ENCODE measurements at places on chromosomes 12 and 14.
A peak's percentile ranks its signal among the peaks of the same experiment; 100 is the strongest.

- peak; percentile 13 for DNase-seq
Observed at GRCh38 chr14:61749867-61750266, 12.4 kb upstream of the SNAPC1 start.

- no peak for DNase-seq
Observed at GRCh38 chr12:54017878-54018467, 9.2 kb downstream of the HOXC8 start.

DNA sequence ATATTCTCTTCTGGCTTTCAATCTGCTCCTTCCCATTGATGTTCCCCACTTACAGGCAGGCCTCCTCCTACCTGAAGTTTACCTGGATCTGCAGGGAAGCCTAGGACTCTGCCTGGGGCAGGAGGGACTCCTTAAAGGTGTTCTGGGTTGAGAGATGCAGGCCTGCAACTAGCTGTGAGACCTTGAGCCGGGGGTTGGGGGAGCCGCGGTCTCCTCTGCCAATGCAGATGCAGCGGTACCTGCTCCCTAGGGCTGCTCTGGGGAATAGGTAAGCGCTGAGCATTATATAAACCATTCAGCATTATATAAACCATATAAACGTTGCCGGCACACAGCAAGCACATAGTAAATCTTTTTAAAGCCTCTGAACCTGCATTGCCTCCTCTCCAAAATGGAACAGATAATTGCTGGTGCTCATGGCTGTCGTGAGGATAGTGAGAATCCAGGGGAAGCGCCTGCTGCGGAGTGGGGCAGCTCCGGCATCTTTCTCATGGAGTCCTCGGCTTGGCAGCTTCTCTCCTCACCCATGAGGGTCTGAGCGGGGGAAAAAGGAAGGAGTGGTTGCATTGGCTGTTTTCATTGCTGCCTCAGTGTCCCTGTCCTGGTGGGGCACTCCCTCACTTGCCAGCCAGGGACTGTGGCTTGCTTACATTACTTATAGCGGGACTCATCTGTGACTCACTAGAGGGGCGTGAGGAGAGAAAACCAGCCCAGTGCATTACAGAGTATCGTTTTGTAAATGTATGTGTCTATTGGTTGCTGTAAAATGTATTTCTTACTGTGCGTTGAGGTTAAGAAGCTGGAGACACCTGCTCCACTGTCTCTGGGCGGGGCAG lies 12.5 kb upstream of the KRT80 start:
- DNase-seq = peak; percentile 60

- no peak for DNase-seq
Observed at GRCh38 chr12:127761880-127762279, 505.1 kb upstream of the TMEM132C start.

GRCh38 chr14:54867011-54867410 lies 35.6 kb downstream of the GCH1 start:
- no peak for DNase-seq

DNA sequence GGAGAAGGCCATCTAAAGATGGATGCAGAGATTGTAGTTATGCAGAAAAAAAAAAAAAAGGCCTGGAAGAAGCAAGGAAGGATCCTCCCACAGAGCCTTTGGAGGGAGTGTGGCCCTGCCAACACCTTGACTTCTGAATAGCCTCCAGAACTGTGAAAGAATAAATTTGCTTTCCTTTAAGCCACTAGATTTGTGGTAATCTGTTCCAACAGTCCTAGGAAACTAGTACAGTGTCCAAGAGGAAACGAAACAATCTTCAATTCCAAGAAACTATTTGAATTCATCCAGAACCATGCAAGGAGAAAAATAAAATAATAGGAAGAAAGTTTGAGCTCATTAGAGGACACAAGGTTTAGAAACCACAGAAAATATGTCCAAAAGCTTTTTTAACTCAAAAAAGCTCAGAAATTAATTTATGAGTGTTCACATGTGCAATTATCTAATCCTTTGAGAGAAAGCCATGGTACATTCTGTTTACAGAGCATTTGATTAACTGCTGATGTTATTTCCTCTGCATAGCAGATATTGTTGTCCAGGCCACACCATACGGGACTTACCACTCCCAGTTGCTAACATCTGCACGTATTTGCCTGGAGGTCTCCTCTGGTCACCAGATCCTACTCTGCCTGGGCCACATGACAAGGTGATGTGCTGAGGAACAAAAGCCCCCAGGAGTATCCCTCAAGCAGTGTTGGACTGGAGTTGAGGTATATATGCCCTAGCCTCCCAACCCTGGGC lies 30.0 kb upstream of the STAB2 start:
- no peak for DNase-seq

DNA sequence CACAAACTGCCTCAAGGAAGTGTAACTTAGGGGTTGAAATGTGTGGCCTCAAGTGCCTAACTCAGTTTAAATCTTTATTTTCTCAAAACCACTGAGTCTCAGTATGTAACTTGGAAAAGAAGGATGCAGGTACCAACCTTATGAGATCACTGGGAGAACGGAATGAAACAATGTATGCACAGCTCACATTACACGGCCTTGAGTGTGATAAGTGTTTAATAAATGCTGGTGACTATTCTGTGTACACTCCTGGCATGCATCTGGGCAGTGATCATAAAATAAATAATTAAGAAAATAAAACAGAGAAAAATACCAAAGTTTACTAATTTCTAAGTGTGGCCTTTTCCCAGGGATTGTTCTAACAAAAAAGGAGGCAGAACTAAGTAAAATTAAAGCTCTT lies 974.5 kb upstream of the FLRT2 start:
- no peak for DNase-seq

- DNase-seq = no peak
Observed at GRCh38 chr12:91551927-91552326, 369.3 kb upstream of the DCN start.

DNA sequence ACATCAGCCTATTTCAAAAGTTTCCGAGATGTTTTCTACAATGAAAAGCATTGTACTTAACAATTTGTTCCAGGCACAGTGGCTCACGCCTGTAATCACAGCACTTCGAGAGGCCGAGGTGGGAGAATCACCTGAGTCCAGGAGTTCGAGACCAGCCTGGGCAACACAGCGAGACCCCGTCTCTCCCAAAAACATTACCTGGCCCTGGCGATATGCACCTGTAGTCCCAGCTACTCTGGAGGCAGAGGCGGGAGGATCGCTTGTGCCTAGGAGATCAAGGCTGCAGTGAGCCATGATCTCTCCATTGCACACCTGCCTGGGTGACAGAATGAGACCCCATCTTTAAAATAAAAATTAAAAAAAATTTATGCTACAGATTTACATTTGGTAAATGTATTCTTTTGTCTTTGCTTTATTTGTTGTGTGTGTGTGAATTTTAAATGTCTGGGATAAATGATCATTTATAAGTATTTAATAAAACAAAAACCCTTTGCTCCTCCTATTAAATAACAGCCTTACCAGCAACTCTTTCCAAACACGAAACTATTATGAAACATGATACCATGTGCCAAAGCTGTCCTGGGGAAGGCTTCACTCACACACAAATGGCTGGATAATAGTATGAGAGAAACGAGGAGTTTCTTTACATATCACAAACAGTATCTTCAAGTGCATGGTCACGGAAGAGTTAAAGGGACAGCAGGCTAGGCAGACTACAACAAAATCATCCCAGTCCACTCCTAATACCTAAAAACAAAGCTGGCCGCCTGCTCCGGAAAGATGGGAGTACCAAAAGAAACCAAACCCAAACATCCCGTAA lies 1.1 kb downstream of the ATXN3 start:
- peak; percentile 55 for DNase-seq

DNA sequence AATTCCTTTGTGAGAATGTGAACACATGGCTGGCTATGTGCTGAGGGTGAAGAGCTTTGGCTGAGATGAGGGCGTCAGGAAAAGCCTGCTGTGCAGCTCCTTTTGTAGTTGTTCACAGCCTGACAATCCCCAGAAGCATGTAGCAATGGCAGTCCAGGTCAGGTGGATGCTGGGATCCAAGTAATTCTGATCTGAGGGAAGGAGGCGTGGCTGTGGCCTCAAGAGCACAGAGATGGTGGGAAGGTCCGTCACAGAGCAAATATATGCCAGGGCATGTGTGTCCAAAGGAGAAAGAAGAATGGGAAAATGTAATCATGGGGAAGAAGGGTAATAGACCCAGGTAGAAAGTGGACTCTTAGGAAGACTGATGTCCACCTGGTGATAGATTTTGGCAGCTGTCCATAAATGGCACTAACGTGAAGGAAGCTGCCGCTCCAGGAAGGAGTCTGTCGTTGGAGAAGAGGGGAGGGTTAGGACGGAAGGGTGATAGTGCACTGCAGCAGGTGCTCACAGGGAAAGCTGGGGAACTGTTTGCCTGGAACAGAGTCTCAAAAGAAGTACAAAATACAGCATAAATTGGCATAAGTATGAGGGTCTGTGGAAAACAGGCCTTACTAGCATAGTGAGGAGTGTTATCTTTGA lies 13.8 kb downstream of the MGST1 start:
- no peak for DNase-seq

DNA sequence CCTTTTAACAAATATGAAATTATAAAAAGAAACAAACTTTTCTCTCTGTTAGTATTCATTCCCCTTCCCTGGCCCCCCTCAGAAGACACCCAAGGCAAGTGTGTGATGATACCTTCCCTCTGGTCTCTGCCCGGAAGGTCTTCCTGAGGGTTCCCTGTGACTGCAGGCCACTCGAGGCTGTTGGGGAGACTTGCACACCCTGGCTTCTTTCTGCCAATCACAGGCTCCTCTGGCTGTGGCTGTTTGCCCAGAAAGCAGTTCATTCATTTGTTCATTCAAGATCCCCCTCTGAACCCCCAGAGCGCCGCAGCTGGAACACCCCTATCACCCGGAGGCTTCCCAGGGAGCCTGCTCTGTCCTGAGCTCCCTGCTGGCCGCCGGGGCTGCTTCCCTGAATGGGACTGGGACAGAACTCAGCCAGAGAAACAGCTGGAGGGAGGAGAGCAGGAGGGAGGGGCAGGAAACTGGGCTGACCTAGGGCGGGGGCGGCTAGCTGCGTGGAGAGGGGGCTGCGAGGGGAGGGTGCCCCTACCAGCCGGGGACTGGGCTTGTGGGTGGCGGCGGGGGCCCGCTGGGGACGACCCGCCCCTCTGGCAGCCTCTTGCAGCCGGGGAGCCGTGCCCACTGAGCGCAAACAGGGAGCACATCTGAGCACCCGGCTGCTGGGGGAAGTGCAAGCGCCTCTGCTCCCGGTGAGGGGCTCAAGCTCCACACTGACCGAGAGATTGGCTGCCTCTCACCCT lies at the start of gene CMKLR1:
Gene CMKLR1 (minus strand): TSS at position 397 of the 743 bp plus-strand sequence. CDS start 45,720 bp downstream, outside the sequence.
- no peak for DNase-seq

DNA sequence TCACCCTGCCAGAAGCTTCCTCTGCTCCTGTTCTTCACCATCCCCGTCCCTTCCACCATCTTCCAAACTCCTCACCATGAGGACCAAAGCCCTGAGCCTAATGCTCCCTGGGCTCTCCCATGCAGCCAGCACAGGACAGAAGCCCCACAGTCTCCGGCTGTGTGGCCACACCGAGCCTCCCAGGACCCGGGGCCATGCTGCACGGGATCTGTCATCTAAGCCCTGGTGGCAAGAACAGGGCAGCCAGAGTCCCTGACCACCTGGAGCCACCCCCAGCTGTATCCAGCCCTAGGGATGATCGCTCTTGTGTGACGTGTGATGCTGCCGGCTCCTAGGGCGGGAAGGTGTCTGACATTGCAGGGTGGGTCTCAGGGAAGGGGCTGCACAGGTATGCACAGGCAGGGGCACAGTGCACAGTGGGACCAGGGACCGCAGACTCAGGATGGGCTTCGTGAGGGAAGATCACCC lies 8.1 kb downstream of the TMEM179 start:
- no peak for DNase-seq

GRCh38 chr14:21999402-21999801 lies 325.8 kb upstream of the OR4E1 start:
- no peak for DNase-seq

GRCh38 chr14:59919570-59920377 lies at the start of gene LRRC9:
Gene LRRC9, plus strand, starts transcription at chr14:59920144.
- peak; percentile 28 for DNase-seq

GRCh38 chr12:49470986-49471385 lies 67.8 kb upstream of the KCNH3 start:
- no peak for DNase-seq

DNA sequence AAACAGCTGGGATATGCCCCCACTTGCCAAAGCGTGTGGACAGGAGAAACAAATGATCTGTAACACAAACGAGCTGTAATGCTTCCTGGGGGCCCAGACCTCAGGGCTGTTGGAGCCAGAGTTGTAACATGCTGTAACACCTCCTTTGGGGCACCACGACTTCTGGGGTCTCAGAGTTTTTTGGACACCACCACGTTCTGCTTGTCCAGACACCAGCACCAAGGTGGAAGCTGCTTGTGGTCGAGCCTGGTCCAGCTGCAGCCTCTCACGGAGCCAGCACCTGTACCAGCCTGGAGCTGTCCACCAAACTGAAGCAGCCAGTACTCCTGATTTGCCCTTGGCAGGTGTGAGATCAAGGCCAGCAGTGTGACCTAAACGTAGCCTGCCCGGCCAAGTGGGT lies 879.4 kb downstream of the SLC6A15 start:
- no peak for DNase-seq

GRCh38 chr12:18363321-18363720 lies 102.0 kb downstream of the PIK3C2G start:
- DNase-seq = no peak

- no peak for DNase-seq
Observed at GRCh38 chr12:53169644-53170043, 10.9 kb upstream of the ZNF740 start.

GRCh38 chr14:30223385-30223785 lies 295.7 kb upstream of the PRKD1 start:
- DNase-seq = peak; percentile 94

DNA sequence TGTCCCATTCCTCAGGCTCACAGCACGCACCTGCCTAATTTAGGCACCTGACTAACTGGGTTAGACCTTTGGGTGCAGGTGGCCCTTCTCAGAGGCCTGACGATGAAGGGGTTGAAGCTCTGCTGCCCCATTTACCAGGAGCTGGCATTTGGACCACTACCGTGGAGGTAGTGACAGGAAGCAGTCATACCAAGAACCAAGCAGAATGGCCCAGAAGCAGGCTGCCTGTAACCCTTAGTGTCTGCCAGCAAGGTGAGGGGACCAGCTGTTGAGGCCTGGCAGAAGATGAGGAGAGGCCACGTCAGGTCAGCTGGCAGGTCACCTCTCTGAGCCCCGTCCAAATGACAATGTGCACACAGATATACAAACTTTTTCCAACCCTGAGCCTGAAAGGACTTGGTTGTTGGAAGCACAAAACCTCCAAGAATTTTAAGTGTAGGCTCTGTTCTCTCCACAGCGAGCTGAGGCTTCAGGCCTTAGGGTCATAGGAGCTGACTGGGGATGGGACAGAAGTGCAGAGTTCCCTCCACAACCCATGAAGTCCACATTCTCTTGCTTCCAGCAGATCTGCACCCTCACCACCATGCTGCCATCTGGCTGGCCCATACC lies 23.1 kb downstream of the VASH1 start:
- no peak for DNase-seq

DNA sequence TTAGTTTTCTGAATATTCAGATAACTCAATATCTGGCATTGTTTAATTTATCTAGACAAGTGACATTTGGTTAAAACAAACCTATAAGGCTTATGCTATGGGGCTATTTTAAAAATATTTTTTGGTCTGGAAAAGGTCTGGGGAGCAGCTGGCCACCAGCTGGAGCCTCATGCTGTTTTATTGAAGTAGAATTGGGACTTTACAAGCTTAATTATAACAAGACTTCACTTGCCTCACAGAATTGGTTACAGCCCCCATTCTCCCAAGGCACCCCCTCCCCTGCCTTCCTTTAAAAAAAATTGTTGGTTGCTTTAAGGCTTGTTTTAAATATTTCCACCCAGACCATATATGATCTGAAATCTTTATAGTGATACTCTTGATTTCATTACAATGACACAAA lies 453.9 kb downstream of the ADAMTS20 start:
- no peak for DNase-seq
